ENCODE measurements at places on chromosomes 6 and 20.

DNA sequence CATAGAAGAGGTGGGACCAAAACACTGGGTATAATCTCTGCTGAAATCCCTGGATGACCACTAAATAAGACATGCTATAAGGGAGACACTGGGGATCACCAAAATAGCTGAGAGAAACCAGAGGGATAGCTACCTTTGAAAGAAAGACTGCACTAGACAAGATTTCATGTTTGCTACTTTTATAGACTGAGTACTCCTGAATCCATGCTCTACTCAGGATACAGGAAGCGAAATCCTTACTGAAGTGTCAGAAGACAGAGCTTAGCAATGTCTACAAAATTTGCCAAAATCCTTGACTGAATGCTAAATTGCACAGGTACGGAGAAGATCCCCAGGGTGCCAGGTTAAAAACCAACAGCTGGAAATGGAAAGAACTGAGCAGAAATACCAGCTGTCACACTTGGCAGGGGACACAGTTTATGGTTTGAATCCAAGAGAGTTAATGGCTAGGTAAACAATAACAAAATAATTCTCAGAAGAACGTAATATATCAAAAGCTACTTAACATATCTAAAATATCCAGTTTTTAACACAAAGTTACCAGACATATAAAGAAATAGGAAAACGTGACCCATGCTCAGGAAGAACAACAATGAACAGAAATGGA, 125.4 kb downstream of the MAN1A1 start:
- DNase-seq: no peak

- DNase-seq: no peak
These were observed 211.6 kb upstream of the ZNF217 start for GRCh38 chr20:53804920-53805894.

GRCh38 chr20:25421102-25421501, 13.6 kb downstream of the GINS1 start:
- DNase-seq: no peak

DNA sequence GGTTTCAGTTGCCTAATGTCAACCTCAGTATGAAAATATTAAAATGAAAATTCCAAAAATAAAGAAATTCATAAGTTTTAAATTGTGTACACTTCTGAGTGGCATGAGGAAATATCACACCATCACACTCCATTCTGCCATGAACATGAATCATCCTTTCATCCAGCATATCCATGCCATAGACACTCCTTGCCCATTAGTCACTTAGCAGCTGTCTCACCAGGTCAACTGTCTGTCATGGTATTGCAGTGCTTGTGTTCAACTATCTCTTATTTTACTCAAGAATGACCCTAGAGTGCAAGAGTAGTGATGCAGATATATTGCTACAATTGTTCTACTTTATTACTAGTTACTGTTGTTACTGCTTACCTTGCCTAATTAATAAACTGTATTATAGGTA, 712.4 kb downstream of the EPHA7 start:
- DNase-seq: no peak

- no peak for DNase-seq
These were observed 48.9 kb downstream of the ZFAND3 start for GRCh38 chr6:37868447-37868825.

Data from naive thymus-derived CD8-positive, alpha-beta T cell (primary cell).